ENCODE measurements at places on chromosomes 2 and 18.

DNA sequence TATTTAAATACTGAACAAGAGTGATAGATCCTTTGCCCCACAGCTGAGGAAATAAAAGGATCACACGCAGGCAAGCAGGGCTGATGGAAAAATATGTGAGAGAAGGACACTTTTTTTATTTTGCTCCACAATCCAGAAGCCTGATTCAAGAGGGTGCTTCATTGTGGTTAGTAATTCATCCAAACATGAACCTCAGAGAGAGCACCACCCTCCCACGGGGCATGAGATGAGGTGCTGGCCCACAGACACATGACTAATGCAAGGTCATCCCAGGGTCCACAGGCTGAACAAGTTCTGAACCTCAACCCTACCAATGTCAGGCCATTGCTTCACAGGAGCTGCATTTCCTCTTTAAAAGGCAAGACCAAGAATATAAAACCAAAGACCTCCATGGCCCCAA lies 239.6 kb downstream of the MREG start:
- no peak for DNase-seq

GRCh38 chr18:25743646-25744151 lies 346.7 kb downstream of the SS18 start:
- DNase-seq, result no peak

- DNase-seq, result peak; percentile 31
Observed at GRCh38 chr2:231926180-231926741, at the start of gene NPPC. Gene NPPC, minus strand, starts transcription at chr2:231926396. Its CDS starts 147 bp downstream, at chr2:231926249.

DNA sequence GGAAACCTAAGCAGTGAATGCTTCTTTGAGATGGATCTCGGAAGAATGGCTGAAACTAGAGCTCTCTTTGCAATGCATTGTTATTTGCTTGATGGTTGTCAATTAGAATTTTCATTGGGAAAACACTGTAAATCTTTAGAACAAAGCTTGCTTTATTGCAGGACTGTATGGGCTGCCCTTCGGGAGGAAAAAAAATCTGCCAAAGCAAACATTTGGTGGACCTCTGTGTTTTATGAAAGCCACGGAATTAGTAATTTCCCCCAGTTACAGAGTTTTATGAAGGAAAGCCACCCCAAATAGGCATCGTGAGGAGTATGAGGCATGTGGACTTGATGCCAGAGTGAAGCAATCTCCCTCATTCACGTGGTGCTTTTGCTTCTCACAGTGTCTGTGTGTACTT lies 33.5 kb downstream of the RHBDD1 start:
- no peak for DNase-seq

- no peak for DNase-seq
Observed at GRCh38 chr2:217085543-217085942, 225.7 kb upstream of the TNP1 start.

- DNase-seq, result no peak
Observed at GRCh38 chr2:179900655-179901054, 39.2 kb upstream of the ZNF385B start.

GRCh38 chr2:165274698-165275097 lies 35.5 kb downstream of the SCN2A start:
- no peak for DNase-seq

DNA sequence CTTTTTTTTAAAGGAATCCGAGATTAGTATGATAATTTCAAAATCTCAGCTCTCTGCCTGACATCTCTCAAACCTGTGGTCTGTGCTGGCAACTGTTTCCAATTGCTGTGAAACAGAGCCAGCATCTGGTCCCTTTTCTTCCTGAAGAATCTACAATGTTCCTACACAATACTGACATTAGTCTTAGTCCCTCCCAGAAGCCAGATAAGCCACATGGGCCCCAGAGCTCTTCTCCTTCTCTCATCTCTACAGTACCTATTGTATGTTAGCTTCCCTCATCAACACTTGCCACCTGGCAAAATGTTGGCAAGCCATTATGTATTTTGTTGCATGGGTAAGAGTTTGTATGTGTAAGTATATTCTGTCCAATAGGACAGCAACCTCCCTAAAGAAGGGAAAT lies 62.9 kb upstream of the CDKL4 start:
- DNase-seq, result no peak

- no peak for DNase-seq
Observed at GRCh38 chr2:110863726-110864125, 131.4 kb downstream of the ACOXL start.

DNA sequence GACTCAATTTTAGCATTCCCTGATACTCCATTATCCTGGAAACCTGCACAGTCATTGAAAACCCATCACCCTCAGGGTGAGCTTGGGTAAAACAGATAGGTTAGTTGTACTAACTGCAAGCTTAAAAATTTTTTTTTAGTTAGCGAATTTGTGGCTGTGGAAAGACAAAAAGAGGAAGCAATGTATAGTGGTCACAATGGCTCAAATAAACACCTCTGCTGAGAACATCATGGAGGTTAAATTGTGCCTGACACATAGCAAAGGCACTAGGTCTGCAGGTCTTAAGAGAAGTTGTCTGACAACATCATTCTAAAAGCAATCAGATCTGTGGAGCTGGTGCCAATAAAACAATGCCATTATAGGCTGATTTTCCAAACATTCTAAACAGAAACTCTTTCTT lies 84.4 kb upstream of the CAVIN2 start:
- no peak for DNase-seq

- DNase-seq, result peak; percentile 6
Observed at GRCh38 chr2:211930331-211930730, 608.3 kb downstream of the ERBB4 start.

DNA sequence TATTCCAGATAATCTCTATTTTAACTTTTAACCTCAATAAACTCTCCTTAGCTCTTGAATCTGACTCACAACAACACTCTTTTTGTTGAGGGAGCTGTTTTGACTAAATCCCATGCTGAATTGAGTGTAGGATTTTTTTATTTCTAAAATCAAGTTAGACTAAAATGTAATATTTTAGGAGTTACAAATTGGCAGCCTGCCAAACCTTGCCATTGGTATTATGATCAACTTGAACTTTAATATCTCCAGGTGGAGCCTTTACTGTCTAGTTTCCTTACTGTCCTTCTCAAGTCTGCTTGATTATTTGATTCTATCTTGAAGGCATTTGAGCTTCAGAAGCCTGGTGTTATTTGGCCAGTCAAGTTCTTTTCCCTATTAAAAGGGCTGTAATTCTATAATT lies 8.7 kb downstream of the PIKFYVE start:
- no peak for DNase-seq

GRCh38 chr2:186894478-186894877 lies 45.5 kb upstream of the ZSWIM2 start:
- no peak for DNase-seq
